Activated T-helper 2 cell treated with anti-CD3 and anti-CD28 coated beads, Interferon-gamma antibody, Interleukin-2, Interleukin-4, amounts not matched to agents 10 μg/mL and 5 μg/mL and 100 μg/mL, durations not matched to agents 14 hours and 24 hours and 36 hours (primary cell): ENCODE measurements at places on chromosomes 5 and 9. TPM values are rescaled to one million over a fixed set of nuclear protein-coding genes. Genes with fewer than 3 reads are reported as not detected.

GRCh38 chr9:122498883-122499288 is 11.7 kb upstream of the OR1J2 start:
- peak; percentile 9 for DNase-seq
- no peaks in the 10 kb centered on the region for H3K36me3 ChIP-seq
- no peak overlapping the region for H3K27ac ChIP-seq
- H3K27me3 ChIP-seq: peaks cover 13% of the 10 kb centered on the region

- no peak overlapping the region for H3K27ac ChIP-seq
- DNase-seq: no peak
- H3K4me3 ChIP-seq: no peak overlapping the region
- H3K36me3 ChIP-seq: no peaks in the 10 kb centered on the region
- H3K4me1 ChIP-seq: peaks cover 14% of the 10 kb centered on the region
- H3K27me3 ChIP-seq: no peaks in the 10 kb centered on the region
These were observed 16.0 kb upstream of the NSD1 start for GRCh38 chr5:177117441-177118045.

GRCh38 chr5:6808462-6808861 is 95.2 kb downstream of the TENT4A start:
- no peak for DNase-seq
- H3K36me3 ChIP-seq: no peaks in the 10 kb centered on the region
- H3K27ac ChIP-seq: no peak overlapping the region
- no peak overlapping the region for H3K4me3 ChIP-seq
- no peaks in the 10 kb centered on the region for H3K4me1 ChIP-seq

DNA sequence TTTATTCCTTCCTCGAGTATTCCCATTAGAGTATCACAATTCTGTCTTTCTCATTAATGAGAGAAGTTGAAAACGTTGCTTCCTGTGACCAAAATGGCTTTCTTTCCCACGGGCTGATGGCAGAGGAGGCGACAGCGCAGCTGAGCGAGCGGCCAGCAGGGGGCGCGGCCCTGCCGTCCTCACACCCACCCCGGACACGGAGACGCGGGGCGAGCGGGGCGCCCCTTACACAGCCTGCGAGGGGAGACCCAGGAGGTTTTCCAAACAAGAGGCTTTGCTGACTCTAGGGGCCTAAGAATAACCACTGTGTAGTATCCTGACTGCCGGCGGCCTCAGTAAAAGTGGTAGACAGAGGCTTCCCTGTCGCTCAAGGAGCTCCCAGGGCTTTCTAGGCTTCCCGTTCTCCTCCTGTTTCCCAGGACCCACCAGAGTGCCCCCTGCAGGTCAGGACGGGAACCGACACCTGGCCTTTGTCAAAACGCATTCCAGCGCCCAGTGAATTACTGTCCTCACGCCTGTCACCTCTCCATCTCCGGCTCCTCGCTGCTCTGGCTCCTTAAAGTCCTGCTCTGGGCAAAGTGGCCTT is 27.3 kb upstream of the FGF1 start:
- peak; percentile 82 for DNase-seq
- peak overlapping the region; percentile 74 for H3K4me3 ChIP-seq
- no peaks in the 10 kb centered on the region for H3K36me3 ChIP-seq

- H3K27me3 ChIP-seq: peaks cover 16% of the 10 kb centered on the region
- H3K27ac ChIP-seq: no peak overlapping the region
- H3K4me3 ChIP-seq: no peak overlapping the region
- peaks cover 46% of the 10 kb centered on the region for H3K4me1 ChIP-seq
- H3K36me3 ChIP-seq: peaks cover 24% of the 10 kb centered on the region
- no peak for DNase-seq
These were observed 59.9 kb upstream of the IL6ST start for GRCh38 chr5:56054666-56055065.

DNA sequence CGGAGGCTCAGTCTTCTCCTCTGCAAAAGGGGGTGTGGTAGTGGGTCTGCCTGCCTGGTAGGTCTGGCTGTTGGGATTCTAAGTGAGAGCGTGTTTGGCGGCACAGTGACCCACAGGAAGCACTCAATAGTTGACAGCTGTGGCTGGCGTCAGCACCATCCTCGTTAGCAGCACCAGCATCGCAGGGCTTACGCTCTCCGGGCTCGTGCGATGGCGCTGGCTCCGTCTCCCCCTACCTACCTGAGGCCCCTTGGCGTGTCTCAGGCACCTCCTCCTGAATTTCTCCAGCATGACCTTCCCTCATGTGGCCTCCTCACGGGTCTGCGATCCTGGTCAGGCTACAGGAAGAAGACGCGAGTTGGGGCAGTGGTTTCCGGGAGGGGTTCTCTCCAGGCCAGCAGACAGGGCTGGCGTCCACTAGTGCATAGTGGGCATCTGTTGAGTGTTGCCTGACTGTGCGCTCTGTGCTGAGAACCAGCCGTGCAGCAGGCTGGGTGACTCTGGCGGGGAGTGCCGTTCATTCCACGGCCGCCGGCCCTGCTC is 66.9 kb downstream of the HMCN2 start:
- no peaks in the 10 kb centered on the region for H3K36me3 ChIP-seq
- DNase-seq: no peak
- H3K4me1 ChIP-seq: no peaks in the 10 kb centered on the region
- no peak overlapping the region for H3K4me3 ChIP-seq
- peaks cover 24% of the 10 kb centered on the region for H3K27me3 ChIP-seq

DNA sequence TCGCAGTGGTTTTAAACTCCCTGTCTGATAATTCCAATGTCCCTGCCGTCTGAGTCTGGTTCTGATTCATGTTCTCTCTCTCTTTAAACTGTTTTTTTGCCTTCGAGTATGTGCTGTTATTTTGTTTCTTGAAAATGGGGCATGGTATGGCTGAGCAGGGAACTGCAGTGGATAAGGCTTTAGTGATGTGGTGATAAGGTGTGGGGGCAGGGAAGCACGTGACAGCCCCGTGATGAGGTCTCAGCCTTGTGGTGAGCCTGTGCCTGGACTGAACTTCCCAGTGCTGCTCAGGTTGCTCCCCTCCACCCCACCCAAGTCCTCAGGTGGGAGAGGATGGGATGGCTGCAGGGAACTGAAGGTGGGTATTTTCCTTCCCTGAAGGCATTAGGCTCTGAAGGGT is 5.5 kb upstream of the ZNF354B start:
- no peak overlapping the region for H3K27ac ChIP-seq
- peaks cover 2% of the 10 kb centered on the region for H3K4me1 ChIP-seq
- H3K27me3 ChIP-seq: no peaks in the 10 kb centered on the region
- DNase-seq: no peak

Gene SLC26A2
- 7.7 and 8.0 TPM in 2 replicates for total RNA-seq

Gene RXFP3
- not detected in 2 replicates for total RNA-seq
